Fibroblast of upper back skin (primary cell): ENCODE measurements at places on chromosomes 13 and 19.

GRCh38 chr19:1549332-1549945 lies 18.7 kb downstream of the MEX3D start:
- no peak for DNase-seq

DNA sequence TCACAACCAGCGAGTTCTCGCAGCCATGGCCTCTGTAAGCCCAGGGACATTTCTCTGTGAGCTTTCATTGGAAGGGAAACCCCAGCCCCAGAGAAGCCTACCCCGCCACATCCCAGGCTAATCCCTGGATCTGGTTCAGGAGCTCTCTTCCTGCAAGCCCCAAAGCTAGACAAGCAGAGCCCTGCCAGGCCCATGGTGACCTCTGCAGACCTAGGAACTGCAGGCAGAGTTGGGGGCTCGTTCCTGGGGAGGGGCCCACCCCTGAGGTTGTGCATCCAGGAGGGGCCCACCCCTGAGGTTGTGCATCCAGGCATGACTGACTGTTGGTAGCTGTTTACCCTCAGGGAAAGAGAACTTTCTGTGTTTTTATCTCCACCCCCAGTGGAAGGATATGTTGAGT lies 21.7 kb downstream of the KCTD15 start:
- DNase-seq, result no peak

GRCh38 chr19:5253406-5254110 lies 87.1 kb downstream of the PTPRS start:
- DNase-seq, result peak; percentile 14

- peak; percentile 45 for DNase-seq
Observed at GRCh38 chr19:45403781-45404556, 900 bp downstream of the PPP1R13L start.

DNA sequence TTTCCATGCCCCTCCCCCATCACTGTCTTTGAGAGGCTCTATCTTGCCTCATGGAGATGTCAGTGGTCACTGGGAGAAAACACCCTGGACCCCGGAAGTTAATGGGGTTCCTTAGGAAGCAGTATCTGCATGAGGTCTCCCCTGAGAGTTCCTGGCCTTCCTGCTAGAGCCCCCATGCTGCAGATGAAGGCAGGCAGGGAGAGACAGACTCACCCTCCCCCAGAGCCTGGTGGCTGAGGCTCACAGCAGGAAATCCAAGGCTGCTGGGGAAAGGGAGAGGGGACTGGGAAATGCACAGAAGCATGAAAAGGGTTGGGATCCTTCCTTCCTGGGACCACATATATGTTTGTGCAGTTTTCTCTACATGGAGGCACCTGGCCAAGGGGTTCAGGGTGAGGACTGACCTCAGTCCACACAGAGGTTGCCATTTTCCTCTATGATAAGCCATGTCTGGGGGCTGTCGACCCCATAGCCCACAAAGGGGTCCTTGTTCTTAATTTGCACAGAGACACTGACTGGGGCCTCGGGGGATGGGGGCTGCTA lies 95.4 kb downstream of the RNASEH2B start:
- no peak for DNase-seq

- DNase-seq, result peak; percentile 26
Observed at GRCh38 chr13:25806264-25806974, 245.4 kb downstream of the SHISA2 start.

DNA sequence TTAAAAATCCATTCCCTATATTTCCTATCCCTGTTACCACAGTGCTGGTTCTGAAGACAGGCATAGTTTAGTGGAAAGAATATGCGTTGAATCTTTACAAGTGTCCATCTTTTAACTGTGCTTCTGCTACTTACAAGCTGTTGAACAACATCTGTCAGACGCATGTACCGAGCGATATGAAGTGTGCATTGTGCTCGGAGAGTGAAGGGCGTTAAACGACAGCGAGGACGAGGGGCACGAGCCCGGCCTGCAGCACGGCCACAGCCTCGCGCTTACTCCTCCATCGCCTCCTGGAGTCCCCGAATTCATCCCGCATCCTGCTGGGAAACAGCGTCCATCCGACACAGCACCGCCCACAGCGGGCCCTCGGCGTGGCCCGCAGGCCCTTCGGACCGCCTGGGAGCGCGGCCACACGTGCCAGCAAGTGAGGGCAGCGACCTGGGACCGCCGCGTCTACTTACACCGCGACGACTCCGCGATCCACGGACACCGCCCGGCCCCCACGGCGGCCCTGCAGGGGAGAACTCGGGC lies 514 bp downstream of the PCID2 start:
- DNase-seq, result no peak

DNA sequence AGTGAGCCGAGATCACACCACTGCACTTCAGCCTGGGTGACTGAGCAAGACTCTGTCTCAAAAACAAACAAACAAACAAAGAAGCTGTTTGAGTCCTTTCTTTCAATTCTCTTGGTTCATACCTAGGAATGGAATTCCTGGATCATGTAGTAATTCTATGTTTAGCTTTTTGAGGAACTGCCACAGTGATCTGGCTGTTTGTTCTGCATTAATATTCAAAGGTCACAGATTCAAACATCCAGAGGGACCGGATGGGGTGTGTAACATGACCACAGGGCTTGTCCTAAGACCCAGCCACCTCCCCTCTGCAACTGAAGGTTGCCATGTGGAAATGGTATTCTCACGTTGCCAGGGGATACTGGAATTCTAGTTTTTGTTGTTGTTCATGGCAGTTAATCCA lies 10.2 kb downstream of the COLGALT1 start:
- no peak for DNase-seq

- peak; percentile 87 for DNase-seq
Observed at GRCh38 chr19:18416778-18417249, 2.4 kb upstream of the SSBP4 start.

GRCh38 chr19:2239771-2240770 lies 3.4 kb downstream of the SF3A2 start:
- peak; percentile 30 for DNase-seq

DNA sequence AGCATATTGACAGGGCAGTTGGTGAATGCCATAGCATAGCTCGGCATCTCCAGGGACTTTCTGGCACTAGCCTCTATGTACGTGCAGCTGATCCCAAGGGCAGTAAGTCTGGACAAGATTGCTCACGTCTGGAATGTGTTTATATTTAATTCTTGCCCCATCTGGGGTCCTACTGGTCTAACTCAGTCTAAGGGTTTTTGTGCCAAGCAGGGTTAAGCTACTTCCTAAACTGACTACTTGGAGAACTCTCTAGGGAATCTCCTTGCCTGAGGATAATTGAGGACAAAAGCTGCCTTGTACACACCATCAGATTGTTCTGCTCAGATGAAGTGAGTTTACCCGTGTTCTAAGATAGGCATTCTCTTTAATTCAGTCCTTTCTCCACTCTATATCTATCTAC lies 358.1 kb downstream of the MYO16 start:
- DNase-seq, result peak; percentile 83

DNA sequence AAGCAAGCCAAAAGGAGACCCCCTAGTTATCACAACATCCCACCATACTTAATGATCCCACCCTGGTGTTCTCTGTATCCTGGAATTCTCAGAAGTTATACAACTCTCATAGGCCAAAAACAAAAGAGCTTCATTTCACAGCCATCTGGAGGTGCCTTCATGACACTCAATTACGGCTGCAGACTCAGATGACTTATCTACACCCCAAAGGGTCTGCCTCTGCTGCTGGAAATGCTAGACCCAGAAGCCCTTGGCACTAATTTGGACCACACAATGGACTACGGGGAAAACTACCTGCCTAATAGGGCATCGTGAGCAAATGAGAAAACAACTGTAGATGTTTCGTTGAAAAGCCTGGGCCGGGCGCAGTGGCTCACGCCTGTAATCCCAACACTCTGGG lies 40.2 kb downstream of the BRD4 start:
- no peak for DNase-seq

- DNase-seq, result no peak
Observed at GRCh38 chr13:39956036-39956435, 300.6 kb downstream of the COG6 start.

- DNase-seq, result no peak
Observed at GRCh38 chr19:47786566-47786965, 8.1 kb downstream of the SELENOW start.

GRCh38 chr13:83935566-83935965 lies 53.3 kb upstream of the SLITRK1 start:
- no peak for DNase-seq

DNA sequence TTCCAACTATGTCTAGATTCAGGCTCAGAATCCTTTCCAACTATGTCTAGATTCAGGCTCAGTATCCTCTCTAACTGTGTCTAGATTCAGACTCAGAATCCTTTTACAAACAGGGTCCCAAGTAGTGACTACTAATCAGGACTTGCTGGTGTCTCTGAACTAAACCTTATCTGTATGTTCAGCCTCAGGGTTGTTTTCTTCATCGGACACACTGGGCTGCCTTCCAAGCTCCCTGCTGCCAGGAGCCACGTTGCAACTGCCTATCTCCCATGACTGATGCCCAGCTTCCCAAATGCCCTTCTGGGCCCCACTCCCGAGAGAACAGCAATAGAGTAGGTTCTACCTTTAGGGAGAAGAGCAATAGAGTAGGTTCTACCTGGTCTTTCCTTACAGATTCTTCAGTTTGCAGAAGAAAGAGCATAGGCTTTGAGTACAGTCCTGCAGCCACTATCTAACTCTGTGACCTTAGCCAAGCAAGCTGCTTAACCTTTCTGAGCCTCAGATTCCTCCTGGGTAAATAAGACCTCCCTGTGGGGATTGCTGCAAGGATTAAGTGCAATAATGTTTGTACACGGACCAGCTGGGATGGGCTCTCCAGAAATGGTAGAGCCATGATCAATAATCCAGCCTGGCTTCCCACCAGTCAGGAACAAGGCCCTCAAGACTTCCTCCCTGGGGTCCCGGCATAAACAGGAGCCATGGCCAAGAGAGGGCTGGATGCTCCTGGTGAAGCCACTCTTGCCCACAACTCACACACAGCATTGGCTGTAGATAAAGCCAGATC lies 61.5 kb downstream of the ZIC5 start:
- no peak for DNase-seq

GRCh38 chr19:39906283-39906682 lies 28.2 kb downstream of the FCGBP start:
- DNase-seq, result no peak

GRCh38 chr19:46978171-46978869 lies 41.3 kb upstream of the NPAS1 start:
- no peak for DNase-seq

- no peak for DNase-seq
Observed at GRCh38 chr13:22126433-22127021, 455.7 kb downstream of the FGF9 start.

GRCh38 chr19:1560286-1560882 lies 7.7 kb downstream of the MEX3D start:
- DNase-seq, result no peak

DNA sequence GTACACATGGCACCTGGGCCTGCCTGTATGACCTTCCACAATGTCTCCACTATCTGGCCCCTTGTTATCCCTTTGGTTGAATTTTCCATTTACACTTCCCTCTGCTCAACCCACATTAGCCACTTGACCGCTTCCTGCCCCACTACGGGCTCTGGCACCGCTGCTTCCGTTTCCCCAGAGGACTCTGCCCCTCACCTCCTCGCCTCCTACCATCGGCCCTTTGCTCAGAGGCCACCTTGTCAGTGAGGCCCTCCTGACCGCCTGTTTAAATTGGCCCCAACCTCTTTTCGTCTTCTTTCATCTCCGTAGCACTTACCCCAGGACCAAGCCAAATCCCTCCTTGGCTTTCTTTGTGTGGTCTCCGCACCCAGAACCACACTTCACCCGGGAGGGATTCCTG lies 47.4 kb downstream of the SOX1 start:
- no peak for DNase-seq

DNA sequence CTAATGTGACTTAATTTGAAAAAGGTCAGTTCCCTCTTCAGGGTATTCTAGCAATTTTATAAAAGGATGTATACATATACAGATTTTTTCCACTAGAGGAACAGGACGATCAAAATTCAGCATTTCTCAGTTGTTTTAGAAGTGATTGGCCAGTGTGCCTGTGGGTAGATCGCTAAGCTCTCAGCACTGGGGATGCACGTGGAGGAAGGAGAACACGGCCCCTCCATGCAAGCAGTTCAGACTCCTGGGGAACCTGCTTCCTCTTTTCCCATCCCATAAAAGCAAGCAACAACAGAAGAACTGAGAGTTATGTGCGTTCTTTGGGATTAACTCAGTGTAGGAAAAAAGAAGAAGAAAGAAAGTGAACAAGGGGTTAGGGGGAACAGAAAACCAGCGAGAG lies 328.8 kb downstream of the FOXO1 start:
- no peak for DNase-seq

- peak; percentile 91 for DNase-seq
Observed at GRCh38 chr13:60351326-60351725, 45.7 kb upstream of the TDRD3 start.

GRCh38 chr13:73082471-73082870 lies 23.7 kb downstream of the KLF5 start:
- DNase-seq, result no peak

DNA sequence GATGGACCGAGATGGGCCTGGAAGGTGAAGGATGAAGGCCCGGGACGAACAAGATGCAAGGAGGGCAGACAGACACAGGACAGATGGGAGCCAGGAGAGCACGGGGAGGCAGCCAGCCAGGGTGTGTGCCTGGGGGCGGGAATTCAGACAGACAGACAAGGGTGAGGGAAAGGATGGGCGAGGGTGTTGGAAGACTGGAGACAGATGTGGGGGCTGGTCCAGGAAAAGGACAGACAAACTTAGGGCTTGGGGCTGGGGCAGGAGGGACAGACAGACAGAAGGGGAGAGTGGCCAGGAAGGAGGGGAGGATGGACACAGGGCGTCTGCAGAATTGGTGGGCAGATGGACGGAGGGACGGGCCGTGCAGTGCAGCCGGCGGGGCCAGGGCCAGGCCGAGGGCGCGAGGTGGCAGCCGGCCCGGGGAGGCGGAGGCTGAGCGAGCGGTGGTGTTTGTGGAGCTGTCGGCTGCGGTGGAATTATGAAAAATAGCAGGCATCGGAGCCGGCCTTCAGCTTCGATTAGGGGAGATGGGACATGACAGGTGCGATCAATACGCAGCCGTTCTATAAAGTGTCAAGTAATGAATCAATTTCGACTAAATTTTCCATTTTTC lies 4.6 kb upstream of the ERFL start:
- no peak for DNase-seq

- no peak for DNase-seq
Observed at GRCh38 chr13:20035130-20035529, 76.6 kb downstream of the ZMYM2 start.

DNA sequence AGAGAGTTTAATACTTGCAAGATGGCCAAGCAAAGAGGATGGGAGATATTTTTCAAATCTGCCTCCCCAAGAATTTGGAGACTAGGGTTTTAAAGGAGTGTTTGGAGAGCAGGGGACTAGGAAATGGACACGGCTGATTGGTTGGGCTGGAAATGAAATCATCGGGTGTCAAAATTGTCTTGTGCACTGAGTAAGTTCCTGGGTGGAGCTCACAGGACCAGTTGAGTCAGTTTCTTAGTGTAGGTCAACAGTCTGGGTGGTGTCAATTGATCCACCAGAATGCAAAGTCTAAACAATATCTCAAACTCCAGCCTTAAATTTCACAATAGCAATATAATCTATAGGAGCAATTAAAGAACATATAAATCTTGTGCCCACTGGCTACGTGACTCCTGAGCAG lies 23.0 kb upstream of the CEACAM4 start:
- no peak for DNase-seq
